ENCODE measurements at places on chromosomes 2 and 18. TPM values are rescaled to one million over a fixed set of nuclear protein-coding genes. Genes with fewer than 3 reads are reported as not detected.

IL1RL1 gene
- 0.09 TPM for total RNA-seq

ACADL gene
- not detected for total RNA-seq

ZC3H6 gene
- total RNA-seq, result 6.9 TPM

TNFRSF11A gene
- total RNA-seq, result 9.7 TPM

KCNK3 gene
- not detected for total RNA-seq

NDUFS1 gene
- 82.1 TPM for total RNA-seq

POU3F3 gene
- total RNA-seq, result not detected

SATB2 gene
- total RNA-seq, result not detected

CNTNAP5 gene
- not detected for total RNA-seq

- no peak for DNase-seq
- peaks cover 20% of the 10 kb centered on the region for H3K27me3 ChIP-seq
- H3K4me3 ChIP-seq, result no peak overlapping the region
- no peaks in the 10 kb centered on the region for H3K4me1 ChIP-seq
- H3K36me3 ChIP-seq, result no peaks in the 10 kb centered on the region
- no peak overlapping the region for H3K27ac ChIP-seq
Measured at GRCh38 chr18:58104096-58104495, 60.1 kb downstream of the NEDD4L start.

GRCh38 chr2:69269330-69269729 is 117.7 kb downstream of the GFPT1 start:
- H3K27ac ChIP-seq, result no peak overlapping the region
- DNase-seq, result no peak
- H3K27me3 ChIP-seq, result peaks cover 45% of the 10 kb centered on the region
- no peaks in the 10 kb centered on the region for H3K4me1 ChIP-seq
- no peak overlapping the region for H3K4me3 ChIP-seq
- H3K36me3 ChIP-seq, result no peaks in the 10 kb centered on the region

DNA sequence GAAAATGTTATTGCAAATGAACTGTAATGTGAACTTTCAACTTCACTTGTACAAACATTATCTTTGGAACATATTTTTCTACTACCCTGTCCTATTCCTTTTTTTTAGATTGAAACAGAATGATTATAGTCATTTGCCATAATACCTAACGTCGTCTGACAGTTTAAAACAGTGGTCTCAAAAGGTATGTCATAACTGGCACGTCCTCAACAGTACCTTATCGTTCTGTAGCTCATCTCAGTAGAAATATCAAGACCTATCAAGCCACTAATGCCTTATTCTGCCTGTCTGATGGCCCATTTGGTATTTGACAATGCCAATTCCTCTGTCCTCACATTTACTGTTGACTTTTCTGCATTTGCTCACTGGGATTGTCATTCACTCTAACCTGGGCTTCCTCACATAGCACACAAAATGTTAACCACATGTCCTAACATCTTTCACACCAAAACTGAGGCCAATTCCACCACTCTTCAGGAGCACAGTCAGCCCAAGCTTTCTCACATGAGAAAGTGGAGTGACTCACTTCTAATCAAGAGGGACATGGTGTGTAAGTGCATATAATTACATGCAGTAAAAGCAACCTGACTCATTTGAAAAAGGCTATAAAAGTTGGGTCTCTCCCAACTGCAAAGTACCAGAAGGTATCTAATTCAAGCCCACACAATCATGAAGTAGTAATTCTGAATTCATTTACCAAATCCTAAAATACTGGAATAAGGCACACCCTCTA is 34.8 kb downstream of the DNER start:
- DNase-seq, result no peak
- no peaks in the 10 kb centered on the region for H3K36me3 ChIP-seq
- peaks cover 40% of the 10 kb centered on the region for H3K27me3 ChIP-seq
- H3K4me3 ChIP-seq, result no peak overlapping the region
- no peaks in the 10 kb centered on the region for H3K4me1 ChIP-seq

GRCh38 chr2:41395692-41396091 is 652.1 kb upstream of the PKDCC start:
- no peaks in the 10 kb centered on the region for H3K36me3 ChIP-seq
- no peaks in the 10 kb centered on the region for H3K4me1 ChIP-seq
- no peak overlapping the region for H3K27ac ChIP-seq

GRCh38 chr18:8097927-8098326 is 511.3 kb upstream of the RAB12 start:
- H3K4me3 ChIP-seq, result no peak overlapping the region
- no peaks in the 10 kb centered on the region for H3K27me3 ChIP-seq
- H3K27ac ChIP-seq, result no peak overlapping the region
- H3K36me3 ChIP-seq, result no peaks in the 10 kb centered on the region
- DNase-seq, result no peak

- no peak overlapping the region for H3K27ac ChIP-seq
- H3K36me3 ChIP-seq, result peaks cover 1% of the 10 kb centered on the region
- no peaks in the 10 kb centered on the region for H3K4me1 ChIP-seq
- no peak for DNase-seq
- H3K4me3 ChIP-seq, result no peak overlapping the region
- peaks cover 46% of the 10 kb centered on the region for H3K27me3 ChIP-seq
Measured at GRCh38 chr2:222782201-222782730, 78.6 kb upstream of the ACSL3 start.

DNA sequence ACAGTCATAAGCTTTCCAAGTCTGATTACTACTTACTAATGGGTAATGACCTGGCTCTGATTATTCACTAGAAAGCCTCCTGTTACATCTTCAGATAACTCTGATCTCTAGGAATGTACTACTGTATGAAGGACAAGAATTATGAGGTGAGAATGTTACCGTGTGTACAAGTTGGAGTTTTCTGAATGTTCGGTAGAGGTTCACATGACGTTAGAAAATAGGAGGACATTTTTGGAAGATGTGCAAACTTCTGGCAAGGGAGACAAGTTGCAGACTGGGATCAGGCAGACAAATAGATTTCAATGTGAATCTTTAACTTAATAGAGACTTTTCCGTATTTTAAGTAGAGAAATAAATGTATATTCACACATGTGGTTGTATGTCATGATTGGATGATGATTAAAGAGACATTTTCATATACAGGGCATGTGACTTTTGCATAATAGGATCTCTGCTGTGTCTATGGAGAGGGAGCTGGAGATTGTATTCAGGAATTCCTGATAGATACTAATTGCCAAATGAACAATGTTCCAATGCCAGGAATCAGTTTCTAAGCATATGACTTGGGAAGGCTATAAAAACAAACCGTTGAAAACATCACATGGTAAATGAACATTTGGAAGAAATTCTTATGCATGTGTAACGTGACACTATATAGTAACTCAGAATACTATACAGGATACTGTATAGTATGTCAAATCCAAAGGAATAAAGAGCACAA is 1695.8 kb upstream of the PIK3C3 start:
- H3K4me1 ChIP-seq, result no peaks in the 10 kb centered on the region
- no peaks in the 10 kb centered on the region for H3K27me3 ChIP-seq
- no peak overlapping the region for H3K27ac ChIP-seq
- no peak overlapping the region for H3K4me3 ChIP-seq

GRCh38 chr2:78553866-78554647 is 471.4 kb upstream of the REG3G start:
- H3K4me3 ChIP-seq, result no peak overlapping the region
- H3K36me3 ChIP-seq, result no peaks in the 10 kb centered on the region
- no peak overlapping the region for H3K27ac ChIP-seq

DNA sequence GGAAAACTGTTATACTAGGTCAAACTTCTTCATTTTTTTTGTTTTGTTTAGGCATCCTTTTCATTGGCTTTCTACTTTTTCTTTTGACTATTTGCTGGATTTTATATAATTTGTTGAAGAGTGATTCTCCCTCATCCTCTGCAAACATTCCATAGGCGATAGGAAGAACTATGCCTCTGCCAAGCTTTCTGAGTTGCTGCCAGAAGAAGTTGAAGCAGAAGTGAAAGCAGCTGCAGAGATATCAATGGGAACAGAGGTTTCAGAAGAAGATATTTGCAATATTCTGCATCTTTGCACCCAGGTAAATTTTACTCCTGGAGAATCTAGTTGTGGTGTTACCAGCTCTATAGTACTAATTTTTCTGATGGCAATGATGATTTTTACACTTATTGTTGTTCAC is 25.4 kb downstream of the NOP58 start:
- H3K27ac ChIP-seq, result no peak overlapping the region
- peaks cover 55% of the 10 kb centered on the region for H3K36me3 ChIP-seq
- H3K4me1 ChIP-seq, result peaks cover 12% of the 10 kb centered on the region
- no peak for DNase-seq

GRCh38 chr18:11655606-11655932 is 33.5 kb upstream of the GNAL start:
- no peaks in the 10 kb centered on the region for H3K36me3 ChIP-seq
- H3K4me3 ChIP-seq, result no peak overlapping the region
- no peaks in the 10 kb centered on the region for H3K4me1 ChIP-seq
- H3K27ac ChIP-seq, result no peak overlapping the region
- H3K27me3 ChIP-seq, result peaks cover 29% of the 10 kb centered on the region

DNA sequence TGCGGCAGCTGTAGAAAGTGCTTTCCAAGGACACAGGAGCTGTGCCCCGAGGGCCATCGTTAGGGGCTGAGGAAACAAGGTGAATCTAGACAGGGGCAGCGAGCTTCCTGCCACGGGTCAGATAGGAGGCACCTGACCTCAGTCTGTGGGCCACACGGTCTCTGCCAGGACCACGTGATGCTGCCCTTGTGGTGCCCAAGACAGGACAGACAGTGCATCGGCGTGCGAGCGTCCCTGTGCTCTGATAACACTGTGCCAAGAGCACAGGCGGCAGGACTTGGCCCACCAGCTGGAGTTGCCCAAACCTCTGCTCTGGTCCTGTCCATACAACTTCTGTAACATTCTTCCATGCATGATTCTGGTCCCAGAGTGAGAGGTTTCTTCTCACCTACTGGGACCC is 225.4 kb downstream of the TWIST2 start:
- H3K4me3 ChIP-seq, result no peak overlapping the region
- no peak for DNase-seq
- no peak overlapping the region for H3K27ac ChIP-seq
- peaks cover 3% of the 10 kb centered on the region for H3K4me1 ChIP-seq
- H3K27me3 ChIP-seq, result no peaks in the 10 kb centered on the region
- peaks cover 11% of the 10 kb centered on the region for H3K36me3 ChIP-seq

GRCh38 chr2:71253476-71253875 is 26.6 kb upstream of the PAIP2B start:
- no peak overlapping the region for H3K4me3 ChIP-seq
- no peaks in the 10 kb centered on the region for H3K36me3 ChIP-seq
- peaks cover 42% of the 10 kb centered on the region for H3K27me3 ChIP-seq
- H3K4me1 ChIP-seq, result no peaks in the 10 kb centered on the region
- DNase-seq, result no peak
